ENCODE measurements at places on chromosomes 4 and X.

- no peak for DNase-seq
Observed at GRCh38 chr4:147480891-147481576, at the start of gene EDNRA. TSS of gene EDNRA (plus strand) at chr4:147481097. CDS start at chr4:147485682, 4,585 bp downstream.

DNA sequence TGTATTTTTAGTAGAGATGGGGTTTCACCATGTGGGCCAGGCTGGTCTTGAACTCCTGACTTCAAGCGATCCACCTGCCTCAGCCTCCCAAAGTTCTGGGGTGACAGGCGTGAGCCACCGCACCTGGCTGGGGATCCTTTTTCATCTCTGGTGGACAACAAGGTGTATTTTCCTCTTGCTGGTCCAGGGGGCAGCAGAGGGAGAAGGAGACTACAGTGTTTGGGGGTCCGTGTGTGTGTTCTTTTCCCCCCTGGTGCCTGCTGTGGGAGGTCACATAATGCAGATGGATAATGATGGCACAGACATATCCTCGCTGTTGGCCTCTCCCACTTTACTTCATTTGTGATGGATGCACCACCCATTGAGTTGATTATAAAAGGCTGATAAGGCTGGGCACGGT is 39.0 kb upstream of the CD99 start:
- no peak for DNase-seq

GRCh38 chrX:19162851-19163250 is 40.6 kb upstream of the ADGRG2 start:
- no peak for DNase-seq

DNA sequence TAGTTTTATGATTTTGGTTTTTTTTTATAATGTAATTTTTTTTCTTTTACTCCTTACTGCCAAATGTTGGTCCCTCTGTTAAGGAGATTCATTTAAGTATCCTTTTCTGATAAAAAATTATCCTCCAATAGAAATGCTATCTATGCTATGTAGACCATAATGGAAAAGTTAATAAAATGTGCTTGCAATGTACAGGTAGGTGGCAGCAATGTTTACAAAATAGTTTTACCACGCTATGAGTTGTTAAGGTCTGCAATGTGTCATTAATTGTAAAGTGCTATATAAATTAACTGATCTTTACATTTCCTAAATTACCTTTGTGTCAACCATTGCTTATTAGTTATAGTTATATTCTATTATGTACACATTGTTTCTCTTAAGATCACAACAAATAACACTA is 3.8 kb upstream of the CENPC start:
- peak; percentile 10 for DNase-seq

DNA sequence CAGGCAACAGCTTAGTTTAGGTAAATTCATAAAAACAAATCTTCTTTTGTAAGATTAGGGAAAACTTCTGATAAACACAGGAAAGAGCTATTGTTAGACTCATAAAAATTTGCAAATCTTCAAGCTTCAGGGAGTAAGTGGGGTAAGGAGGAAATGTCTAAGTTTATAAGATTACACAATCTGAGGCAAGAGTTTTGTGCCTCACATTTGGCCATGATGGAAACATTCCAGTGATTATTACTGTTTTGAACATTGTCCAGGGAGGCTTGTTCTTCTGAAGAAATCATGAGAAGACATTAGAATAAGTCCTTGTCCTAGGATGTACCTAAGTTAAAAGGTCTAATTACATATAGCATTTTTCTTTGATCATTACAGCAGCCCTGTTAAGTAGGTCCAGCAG is 72.8 kb downstream of the MAOB start:
- no peak for DNase-seq
